ENCODE measurements at places on chromosomes 12 and 14. TPM values are rescaled to one million over a fixed set of nuclear protein-coding genes. Genes with fewer than 3 reads are reported as not detected.
A peak's percentile ranks its signal among the peaks of the same experiment; 100 is the strongest.

The KCNC2 gene
- total RNA-seq: not detected

- ATAC-seq: no peak
These were observed 47.9 kb downstream of the ANKRD9 start for GRCh38 chr14:102461490-102462338.

The KRT71 gene
- total RNA-seq: not detected

- no peak for ATAC-seq
These were observed 23.0 kb downstream of the KLRK1 start for GRCh38 chr12:10366875-10367274.

The LIN52 gene
- total RNA-seq: 19.7 TPM

The AQP5 gene
- not detected for total RNA-seq

GRCh38 chr12:46230983-46231382 lies 37.9 kb downstream of the SLC38A1 start:
- peak; percentile 98 for ATAC-seq

GRCh38 chr12:121996945-121997612 lies 24.6 kb upstream of the BCL7A start:
- ATAC-seq: no peak

GRCh38 chr14:85165094-85165493 lies 364.9 kb upstream of the FLRT2 start:
- ATAC-seq: no peak

GRCh38 chr14:75941030-75941429 lies 40.8 kb downstream of the TGFB3 start:
- ATAC-seq: no peak

- ATAC-seq: peak; percentile 42
These were observed 30.9 kb upstream of the KLRF1 start for GRCh38 chr12:9796346-9796745.

GRCh38 chr14:57246933-57247657 lies 21.6 kb downstream of the EXOC5 start:
- no peak for ATAC-seq

DNA sequence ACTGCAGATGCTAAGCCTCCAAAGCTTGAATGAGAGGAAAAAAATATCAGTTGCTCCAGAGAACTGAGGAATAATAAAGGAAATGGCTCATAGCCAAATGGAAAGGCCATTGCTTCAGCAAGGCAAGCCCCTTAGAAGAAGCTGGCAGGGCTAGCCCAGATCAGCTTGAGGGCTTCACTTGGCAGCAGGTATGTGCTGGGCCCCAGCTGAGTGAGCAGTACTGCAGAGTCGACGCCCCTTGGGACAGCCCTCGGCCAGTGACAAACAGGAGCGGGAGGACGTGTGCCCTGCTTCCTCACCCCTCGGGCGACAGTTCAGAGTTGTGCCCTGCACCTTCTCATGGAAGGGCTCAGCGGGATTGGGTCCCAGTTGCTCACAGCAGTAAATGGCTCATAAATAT lies 1031.2 kb upstream of the TMEM132C start:
- ATAC-seq: no peak

- no peak for ATAC-seq
These were observed 3.3 kb downstream of the FLRT2 start for GRCh38 chr14:85533023-85533860.

DNA sequence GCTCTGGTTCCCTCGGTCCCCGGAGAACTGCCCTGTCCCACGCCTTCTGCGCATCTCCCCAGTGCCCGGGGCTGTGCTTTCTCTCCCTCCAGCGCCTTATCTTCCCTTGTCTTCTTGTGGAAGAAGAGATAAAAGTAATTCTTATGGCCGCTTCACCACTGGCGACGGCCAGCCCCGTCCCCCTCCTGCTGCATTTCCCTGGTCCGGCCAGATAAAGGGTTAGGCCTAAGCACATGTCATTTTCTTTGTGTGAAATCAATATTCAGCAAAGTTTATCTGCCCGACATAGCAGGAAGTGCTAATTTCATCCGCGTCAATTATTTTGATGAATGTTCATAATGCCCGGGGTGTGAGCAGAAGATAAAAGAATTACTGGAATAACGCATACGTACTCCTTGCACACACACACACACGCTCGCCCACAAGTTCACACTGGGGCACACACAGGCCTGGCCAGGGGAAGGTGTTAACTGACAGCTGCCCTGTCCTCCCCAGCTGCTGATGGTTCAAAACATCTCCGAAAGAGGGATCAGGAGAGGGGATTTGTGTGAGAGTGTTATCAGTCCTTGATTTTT lies 177.7 kb upstream of the LHX5 start:
- ATAC-seq: no peak

GRCh38 chr12:56622535-56622934 lies 7.6 kb downstream of the BAZ2A start:
- ATAC-seq: peak; percentile 47

The CNTN1 gene
- not detected for total RNA-seq

The ZNF891 gene
- 2.4 TPM for total RNA-seq

GRCh38 chr14:87409393-87409792 lies 583.6 kb downstream of the GALC start:
- no peak for ATAC-seq

The TRIM9 gene
- 1.3 TPM for total RNA-seq

DNA sequence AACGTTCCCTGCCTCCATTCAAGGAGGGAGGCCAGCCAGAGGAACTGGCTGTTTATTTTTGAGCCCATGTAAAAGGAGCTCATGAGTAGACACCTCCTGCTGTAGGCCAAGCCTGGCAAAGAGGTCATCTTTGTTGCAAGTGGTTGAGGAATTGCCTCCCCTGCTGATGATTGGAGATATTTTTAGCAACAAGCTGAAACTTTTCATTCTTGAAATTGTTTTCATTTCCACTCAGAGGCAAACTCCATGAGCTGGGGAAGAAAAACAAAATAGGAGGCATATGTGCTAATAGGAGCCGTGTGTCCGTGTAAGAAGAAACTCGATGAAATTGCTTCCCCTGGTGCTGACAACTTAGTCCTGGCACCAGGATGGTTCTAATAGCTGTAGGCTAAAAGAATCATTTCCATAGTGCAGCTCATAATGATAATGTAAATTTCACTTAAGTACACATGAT lies 440.1 kb upstream of the FAR2 start:
- no peak for ATAC-seq

DNA sequence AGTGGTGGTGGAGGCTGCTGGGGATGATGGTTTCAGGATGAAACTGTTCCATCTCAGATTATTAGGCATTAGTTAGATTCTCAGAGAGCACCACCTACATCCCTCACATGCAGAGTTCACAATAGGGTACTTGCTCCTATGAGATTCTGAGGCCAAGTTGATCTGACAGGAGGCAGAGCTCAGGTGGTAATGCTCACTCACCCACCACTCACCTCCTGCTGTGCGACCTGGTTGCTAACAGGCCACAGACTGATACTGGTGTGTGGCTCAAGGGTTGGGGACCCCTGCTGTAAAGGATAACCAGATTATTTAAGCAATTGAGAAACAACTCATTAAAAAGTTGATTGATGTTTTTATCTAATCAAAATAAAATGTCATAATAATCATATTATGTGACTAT lies 248.5 kb downstream of the RERGL start:
- no peak for ATAC-seq

- ATAC-seq: peak; percentile 63
These were observed 25.2 kb downstream of the NID2 start for GRCh38 chr14:52043690-52044089.

DNA sequence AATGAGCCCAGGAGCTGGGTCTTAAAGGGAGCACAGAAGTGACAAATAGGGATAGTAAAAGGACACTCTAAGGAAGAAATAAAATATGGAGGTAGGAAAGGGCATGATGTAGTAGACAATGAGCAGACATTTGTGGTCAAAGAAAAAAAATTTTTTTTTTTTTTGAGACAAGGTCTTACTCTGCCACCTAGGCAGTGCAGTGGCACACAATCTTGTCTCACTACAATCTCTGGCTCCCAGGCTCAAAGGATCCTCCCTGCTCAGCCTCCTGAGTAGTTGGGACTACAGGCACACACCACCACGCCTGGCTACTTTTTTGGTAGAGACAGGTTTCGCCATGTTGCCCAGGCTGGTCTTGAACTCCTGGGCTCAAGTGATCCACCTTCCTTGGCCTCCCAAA lies 8.5 kb downstream of the FKBP3 start:
- ATAC-seq: no peak

GRCh38 chr14:35867280-35867629 lies 41.1 kb downstream of the BRMS1L start:
- ATAC-seq: no peak

Measured in activated T-helper 17 cell treated with anti-CD3 and anti-CD28 coated beads, Interleukin-2, amount 50 U/mL, for 72 hours (primary cell).